ENCODE measurements at places on chromosomes 1 and 21. TPM values are rescaled to one million over a fixed set of nuclear protein-coding genes. Genes with fewer than 3 reads are reported as not detected.

The MACO1 gene
- total RNA-seq, result 21.4 TPM

The LYPD8 gene
- total RNA-seq, result not detected

The MECR gene
- 22.3 TPM for total RNA-seq

The LCE7A gene
- total RNA-seq, result not detected

The ADGRL2 gene
- total RNA-seq, result 50.0 TPM

The SERTAD4 gene
- 1.3 TPM for total RNA-seq
